CD4-positive, alpha-beta T cell treated with Interleukin-21 for 1 hour (primary cell): ENCODE measurements at places on chromosomes 7 and 10.

DNA sequence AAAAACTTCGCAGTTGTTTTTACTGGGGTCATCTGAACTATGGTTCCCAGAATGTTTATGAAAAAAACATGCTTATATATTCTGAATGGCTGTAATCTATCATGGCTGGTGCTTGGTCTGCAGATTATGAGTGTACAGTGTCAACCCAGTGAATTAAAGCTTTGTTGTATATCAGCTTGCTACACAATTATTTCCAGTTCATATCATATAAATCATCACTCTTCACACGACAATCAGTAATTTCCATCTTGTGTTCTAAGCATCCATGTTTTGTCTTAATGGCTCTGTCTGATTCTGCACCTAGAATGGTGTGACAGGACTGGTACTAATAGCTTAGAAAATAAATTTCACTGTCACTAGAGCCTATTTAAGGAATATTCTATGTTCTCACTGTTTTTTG, 83.6 kb downstream of the CABCOCO1 start:
- no peak for DNase-seq

DNA sequence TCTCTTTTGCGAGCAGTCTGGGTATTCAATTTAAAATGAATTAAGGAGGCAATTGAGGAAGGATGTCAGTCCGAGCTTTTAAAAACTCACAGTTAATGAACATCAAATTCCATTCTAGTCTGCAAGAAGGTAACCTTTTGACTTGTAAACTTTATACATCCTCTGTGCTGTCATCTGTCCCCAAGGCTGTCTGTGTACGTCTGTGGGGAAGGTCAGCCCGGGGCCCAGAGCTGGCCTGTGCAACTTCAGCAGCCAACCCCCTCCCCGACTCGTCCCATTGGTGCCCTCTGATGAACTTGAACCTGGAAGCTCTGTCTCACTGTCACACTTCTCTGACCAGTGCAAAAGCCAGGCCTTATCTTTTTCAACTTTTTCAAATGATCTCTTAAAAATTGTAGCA, 80.3 kb downstream of the CCDC3 start:
- no peak for DNase-seq

DNA sequence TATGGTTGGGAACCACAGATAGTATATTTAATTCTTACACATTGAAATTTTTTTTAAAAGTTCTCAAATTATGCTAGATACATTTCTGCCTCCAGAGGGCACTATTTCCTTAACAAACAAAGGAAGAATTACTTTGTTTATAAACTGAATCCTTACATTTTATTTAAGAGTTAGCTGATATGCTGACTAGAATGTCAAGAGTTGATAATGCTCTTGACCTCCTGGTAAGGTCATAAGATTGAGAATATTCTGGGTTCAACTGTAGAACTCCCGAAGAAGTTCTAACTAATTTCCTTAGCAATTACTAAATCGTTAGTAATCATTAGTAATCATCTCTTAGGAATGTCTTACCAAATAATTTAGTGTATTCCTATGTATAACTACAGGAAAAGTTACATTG, 95.3 kb upstream of the CYP26C1 start:
- peak; percentile 30 for DNase-seq

DNA sequence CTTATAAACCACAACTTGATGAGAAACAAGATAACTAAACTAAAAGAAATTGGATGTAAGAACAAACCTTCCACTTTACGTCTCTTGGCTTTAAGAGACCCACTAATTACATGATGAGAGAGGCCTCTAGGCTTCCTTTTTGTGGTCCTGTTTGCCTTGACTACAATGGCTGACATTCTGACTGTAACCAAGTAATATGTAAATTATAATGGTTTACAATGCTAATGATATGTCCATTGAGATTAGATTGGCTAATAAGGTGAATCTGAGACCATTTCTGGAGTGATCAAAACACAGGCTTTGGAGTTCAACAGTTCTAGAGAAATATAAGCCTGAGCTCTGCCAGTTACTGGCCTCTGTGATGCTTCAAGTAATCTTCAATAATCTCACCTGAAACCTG, 39.4 kb upstream of the AGMO start:
- no peak for DNase-seq

GRCh38 chr7:86932038-86932512, 127.4 kb downstream of the ELAPOR2 start:
- DNase-seq = no peak

DNA sequence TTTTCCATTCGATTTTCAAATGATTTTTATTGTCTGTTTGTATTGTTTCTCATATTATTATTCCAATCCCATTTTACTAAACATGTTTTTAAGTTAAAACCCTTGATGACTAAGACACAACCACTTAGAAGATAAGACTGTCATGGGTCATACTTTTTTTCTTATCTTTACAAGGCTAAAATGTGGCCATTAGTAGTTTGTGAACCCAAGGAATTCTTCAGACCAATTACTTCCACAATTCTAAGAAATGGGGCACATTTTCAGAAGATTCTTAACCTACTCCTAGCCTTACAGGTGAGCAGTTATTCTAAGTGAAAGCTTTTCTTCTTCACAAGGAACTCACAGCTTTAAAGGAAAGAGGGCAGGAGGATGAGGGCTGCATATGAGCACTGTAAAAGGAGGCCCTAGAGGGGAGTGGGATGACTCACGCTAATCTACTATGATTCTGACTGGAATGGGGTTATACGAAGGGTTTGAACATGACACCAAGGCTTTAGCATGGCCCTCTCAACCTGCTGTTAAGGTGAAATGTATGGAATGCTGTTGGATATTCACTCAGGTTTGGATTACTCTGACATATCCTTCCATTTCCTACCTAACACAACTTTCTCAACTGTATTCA, 81.0 kb downstream of the SORCS1 start:
- no peak for DNase-seq

- no peak for DNase-seq
Observed at GRCh38 chr10:68796605-68797004, 30.7 kb upstream of the STOX1 start.

- DNase-seq = no peak
Observed at GRCh38 chr10:7563770-7564169, 103.0 kb downstream of the ITIH5 start.

GRCh38 chr10:119625570-119626280, 25.5 kb upstream of the BAG3 start:
- no peak for DNase-seq

GRCh38 chr10:108582888-108583287, 1340.4 kb downstream of the XPNPEP1 start:
- DNase-seq = no peak

- peak; percentile 58 for DNase-seq
Observed at GRCh38 chr7:50315739-50316671, 11.5 kb downstream of the IKZF1 start.
